ENCODE measurements at places on chromosomes 4 and X. TPM values are rescaled to one million over a fixed set of nuclear protein-coding genes. Genes with fewer than 3 reads are reported as not detected.

DNA sequence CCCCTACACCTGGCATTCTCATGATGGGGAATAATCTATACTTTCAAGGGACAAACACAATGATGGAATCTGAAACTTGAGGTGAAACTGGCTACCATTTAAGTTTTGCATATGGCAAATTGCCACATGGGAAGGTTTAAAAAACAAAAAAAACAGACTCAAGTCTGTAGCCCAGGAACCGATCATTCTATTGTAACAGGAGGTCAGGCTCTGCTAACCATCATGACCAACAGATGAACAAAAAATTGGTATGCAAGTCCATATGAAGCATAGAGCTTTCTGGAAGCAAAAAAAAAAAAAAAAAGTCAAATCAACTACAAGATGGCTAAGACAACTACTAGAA, 594.3 kb upstream of the DIPK2B start:
- DNase-seq: no peak

- no peak for DNase-seq
Observed at GRCh38 chr4:152243206-152243605, 292.7 kb downstream of the FBXW7 start.

- DNase-seq: no peak
Observed at GRCh38 chrX:19655032-19655431, 139.7 kb upstream of the MAP3K15 start.

The RHOXF1 gene
- not detected for total RNA-seq
